T-helper 2 cell (primary cell): ENCODE measurements at places on chromosomes 7 and 10.

DNA sequence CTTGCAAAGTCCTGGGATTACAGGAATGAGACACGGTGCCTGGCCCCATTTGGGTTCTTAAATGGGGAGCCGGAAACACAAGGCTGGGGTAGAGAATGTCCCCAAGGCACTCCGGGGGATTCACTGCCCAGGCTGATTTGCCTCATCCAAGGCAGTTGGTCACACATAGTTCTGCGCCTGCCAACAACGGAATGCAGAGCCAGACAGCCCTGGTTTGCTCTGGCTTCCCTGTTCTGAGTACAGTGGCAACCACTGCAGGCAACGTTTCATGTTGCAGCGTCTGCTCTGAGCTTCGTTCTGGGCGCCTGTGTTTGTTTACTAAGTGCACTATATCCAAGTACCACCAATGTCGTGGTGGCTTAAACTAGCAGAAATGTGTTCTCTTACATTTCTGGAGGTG, 61.7 kb upstream of the C1QL3 start:
- no peak for DNase-seq

GRCh38 chr7:134752006-134752760, 27.3 kb upstream of the CALD1 start:
- DNase-seq, result no peak

GRCh38 chr10:33533612-33534011, 199.1 kb upstream of the NRP1 start:
- no peak for DNase-seq

- no peak for DNase-seq
These were observed 25.9 kb downstream of the HKDC1 start for GRCh38 chr10:69246036-69246435.

- DNase-seq, result no peak
These were observed 26.4 kb downstream of the SLC16A9 start for GRCh38 chr10:59682986-59683937.

- no peak for DNase-seq
These were observed 163.2 kb downstream of the DKK1 start for GRCh38 chr10:52477305-52477704.

DNA sequence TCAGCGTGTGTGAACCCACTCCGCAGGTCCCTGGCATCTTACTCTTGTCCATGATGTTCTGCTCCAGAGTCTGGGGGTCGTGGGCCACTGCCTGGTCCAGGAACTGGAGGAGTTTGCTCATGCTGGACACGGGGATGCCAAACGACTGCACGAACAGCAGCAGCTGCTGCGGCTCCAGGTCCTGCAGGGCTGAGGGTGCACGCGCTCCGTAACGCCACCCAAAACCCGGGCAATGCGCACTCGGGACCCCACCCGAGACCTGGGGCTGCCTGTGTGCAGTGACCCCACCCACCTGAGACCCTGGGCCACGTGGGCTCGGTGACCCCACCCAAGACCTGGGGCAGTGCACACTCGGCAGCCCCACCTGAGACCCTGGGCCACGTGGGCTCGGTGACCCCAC, 22.0 kb upstream of the MICALL2 start:
- DNase-seq, result no peak

DNA sequence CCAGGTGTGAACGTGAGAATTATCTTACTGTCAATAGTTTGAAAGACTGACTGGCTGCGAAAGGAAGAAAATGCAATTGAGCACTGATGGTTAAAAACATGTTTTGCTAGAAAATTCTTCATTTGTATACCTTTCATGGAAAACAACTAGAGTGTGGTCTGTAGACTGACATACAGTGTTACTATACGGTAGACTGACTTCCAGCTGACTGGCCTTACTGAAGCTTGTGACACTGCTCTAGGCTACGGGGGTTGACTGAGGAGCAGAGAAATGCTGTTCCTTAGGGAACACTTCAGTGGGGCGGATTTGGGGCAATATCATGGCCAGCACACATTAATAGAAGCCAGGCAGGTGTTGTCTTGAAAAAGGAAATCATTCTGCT, 25.9 kb upstream of the DDC start:
- DNase-seq, result no peak

GRCh38 chr10:132809232-132810140, 23.5 kb upstream of the NKX6-2 start:
- DNase-seq, result no peak

DNA sequence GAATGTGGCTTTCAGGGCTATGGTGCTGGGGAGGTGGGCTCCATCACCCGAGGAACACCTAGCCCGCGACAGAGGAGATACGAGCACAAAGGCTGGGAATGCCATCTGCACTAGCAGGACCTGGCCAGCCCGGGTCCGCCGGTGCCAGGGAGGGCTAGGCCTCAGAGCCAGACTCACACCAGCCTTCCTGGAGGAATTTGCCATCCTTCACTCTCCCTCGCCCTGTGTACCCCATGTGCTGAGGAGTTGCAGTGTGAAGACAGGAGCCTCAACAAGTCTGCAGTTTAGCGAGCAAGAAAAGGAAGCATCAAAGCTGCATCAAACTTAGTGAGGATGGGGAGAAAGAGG, 123.6 kb upstream of the JCAD start:
- no peak for DNase-seq

DNA sequence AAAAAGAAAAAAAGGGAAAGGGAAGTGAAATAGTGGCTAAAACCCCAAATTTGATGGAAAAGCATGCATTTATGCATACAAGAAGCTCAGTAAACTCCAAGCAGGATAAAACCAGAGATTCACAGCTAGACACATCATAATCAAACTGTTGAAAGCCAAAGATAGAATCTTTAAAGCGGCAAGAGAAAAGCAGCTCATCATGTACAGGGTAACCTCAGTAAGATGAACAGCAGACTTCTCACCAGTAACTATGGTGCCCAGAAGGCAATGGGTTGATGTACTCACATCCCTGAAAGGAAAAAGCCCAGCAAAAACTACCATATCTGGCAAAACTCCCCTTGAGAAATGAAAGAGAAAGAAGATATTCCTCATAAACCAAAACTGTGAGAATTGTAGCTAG, 60.4 kb downstream of the TPST1 start:
- no peak for DNase-seq

DNA sequence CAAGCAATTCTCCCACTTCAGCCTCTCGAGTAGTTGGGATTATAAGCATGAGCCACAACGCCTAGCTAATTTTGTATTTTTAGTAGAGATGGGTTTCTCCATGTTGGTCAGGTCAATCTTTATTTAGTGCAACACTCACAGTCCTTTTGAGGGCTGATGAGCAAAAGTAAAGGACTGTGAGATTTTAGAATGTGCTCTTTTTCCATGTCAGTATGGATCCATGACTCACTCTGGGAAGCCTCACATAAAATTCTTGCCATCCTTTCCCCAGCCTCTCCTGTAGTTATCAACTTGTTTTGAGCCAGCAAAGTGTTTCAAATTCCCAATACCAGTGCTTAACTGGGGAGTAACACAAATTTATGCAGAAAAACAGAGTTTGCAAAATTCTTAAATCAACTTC, 135.8 kb upstream of the CXCL12 start:
- DNase-seq, result no peak

- DNase-seq, result no peak
These were observed 62.2 kb upstream of the USP6NL start for GRCh38 chr10:11673346-11674280.

- DNase-seq, result no peak
These were observed 703.2 kb downstream of the XPNPEP1 start for GRCh38 chr10:109219935-109220605.

- no peak for DNase-seq
These were observed 53.0 kb downstream of the COPG2 start for GRCh38 chr7:130615583-130615982.

GRCh38 chr10:71753091-71753959, 20.0 kb downstream of the VSIR start:
- DNase-seq, result no peak

- no peak for DNase-seq
These were observed 338.9 kb upstream of the IGFBP3 start for GRCh38 chr7:46259947-46260346.

DNA sequence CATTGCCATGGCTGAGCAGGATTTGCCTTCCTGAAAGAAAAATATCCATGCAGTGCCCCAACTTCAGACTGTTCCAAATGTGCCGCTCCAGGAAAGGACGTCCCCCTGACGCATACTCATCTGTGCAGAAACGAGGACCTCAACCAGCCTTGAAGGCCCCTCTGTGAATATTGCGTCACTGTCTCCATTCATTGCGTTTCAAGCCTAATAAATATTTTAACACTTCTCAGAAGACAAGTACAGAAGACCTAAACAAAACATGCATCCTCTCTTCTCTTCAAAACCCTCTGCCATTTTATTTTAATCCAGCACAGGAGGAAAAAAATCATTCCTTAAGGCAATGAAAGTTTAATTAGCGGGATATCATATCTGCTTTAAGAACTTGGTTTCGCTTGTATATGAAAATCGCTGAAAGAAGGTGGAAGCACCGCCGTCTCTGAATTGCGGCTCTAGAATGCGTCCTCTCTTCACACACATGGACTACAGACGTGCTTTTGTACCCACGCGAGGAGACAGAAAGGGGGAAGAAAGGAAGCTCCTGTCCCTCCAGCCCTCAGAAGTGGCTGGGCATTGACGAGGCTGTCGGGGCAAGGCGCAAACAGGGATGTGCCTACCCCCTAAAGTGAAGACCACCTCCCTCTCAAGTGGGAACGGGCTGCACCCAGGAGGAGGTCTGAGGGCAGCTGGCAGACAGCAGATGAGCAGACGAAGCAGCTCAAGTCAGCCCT, 36.8 kb downstream of the RGS10 start:
- no peak for DNase-seq

- DNase-seq, result no peak
These were observed 73.3 kb downstream of the MICALL2 start for GRCh38 chr7:1385809-1386622.

DNA sequence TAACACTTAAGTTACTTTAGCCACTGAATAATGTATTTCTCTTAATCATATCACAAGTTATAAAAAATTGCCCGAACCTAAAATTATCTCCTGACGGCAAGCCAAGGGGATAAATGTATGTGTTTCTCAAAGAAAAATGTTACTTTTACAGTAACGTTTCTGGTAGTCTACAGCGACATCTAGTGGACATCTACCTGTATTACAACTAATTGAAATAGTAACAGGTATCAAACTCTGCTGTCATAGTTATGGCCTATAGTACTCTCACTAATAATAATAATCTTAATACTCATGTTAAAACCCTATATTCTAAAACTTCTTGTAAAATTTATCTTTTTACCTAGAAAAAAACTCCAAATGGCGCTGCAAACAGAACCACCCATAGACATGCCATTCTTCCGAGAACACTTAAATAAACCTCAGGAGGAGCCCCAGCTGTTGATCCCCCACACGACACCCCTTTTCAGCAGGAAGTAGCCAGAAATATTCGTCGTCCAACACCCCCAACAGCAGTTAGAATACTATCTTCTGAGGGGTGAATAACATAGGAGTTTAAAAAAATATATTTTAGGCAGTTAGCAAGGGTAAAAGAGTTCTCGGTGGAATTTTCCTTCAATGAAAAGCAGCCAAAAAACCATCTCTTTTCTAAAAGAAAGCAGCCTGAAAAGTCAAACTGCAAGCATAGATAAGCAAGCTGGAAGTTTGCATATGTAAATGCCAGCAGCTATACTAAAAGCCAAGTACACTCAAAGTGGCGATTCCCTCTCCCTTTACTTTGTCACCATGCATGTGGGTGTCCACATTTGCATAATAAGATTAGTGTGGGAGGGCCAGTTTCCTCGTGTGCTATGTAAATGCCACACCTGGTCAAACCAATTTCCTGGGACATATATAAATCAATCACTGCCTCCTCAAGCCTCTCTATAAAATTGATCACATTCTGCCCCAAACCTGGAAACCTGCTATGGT, 40.5 kb upstream of the ZNF107 start:
- DNase-seq, result no peak

DNA sequence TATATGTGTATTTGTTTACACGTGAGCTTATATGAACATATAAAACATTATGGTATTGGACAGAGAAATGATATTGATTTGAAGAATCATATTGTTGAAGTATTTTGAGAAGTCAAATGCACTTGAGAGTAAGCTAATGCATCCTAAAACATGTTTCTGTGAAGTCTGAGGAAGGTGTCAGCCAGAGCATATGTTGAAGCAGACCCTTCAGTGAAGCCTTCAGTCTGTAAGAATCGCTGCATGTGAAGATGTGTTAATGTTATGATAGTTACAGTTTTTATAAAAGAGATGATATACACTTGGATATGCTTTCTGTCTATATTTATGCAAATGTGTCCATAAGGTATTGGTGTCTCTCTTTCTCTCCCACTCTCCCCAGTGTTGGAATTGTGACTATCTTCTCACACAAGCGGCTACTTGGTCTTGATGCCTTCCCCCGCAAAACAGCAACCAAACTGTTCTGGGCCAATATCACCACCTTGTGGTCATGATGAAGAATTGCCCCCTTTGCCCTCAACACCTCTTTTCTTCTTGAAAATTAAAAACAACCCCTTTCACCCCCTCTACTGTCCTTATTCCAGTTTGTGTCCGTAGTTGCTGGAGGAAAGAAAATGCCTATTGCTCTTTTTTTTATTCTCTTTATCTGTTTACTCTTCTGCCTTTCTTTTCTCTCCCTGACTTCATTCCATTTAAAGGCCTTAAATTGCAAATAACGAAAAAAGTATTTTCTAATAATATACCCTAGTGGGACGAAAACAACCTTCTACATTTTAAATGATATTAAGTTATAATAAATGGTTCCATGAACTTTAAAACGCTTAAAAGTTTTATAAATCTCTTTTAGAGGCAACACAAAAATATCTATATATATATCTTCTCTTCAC, 64.9 kb downstream of the IKZF1 start:
- no peak for DNase-seq

DNA sequence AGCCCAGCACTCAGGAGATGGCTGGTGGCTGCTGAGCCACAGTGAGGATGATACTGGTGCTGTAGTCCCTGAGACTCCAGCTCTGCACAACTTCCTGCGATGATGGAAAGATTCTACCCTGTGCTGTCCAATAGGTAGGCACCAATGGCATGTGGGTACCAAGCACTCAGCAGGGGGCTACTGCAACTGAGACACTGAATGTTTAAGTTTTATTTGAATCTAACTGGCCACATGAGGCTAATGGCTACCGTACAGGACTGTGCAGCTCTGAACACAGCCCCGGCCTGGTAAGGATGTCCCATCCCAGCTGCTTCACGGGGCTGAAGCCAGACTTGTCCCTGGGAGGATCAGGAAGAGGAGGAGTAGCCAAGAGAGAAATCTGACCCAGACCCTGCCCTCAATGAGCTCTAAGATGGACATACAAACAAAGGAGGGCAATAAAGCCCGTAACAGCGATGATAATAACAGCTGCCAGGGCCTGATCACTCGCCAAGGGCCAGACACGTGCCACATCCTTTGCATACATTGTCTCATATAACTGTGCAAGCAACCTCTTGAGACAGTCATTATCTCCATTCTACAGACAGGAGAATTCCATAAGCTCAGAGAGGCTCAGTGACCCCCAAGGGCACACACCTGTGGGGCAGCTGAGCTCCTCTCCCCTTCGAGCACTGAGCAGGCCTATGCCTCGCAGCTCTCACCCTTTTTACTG, 3.8 kb downstream of the GPRIN2 start:
- DNase-seq, result no peak

- DNase-seq, result no peak
These were observed 24.4 kb upstream of the ELN start for GRCh38 chr7:74003621-74004020.
